ENCODE measurements at places on chromosomes 1 and 21.

DNA sequence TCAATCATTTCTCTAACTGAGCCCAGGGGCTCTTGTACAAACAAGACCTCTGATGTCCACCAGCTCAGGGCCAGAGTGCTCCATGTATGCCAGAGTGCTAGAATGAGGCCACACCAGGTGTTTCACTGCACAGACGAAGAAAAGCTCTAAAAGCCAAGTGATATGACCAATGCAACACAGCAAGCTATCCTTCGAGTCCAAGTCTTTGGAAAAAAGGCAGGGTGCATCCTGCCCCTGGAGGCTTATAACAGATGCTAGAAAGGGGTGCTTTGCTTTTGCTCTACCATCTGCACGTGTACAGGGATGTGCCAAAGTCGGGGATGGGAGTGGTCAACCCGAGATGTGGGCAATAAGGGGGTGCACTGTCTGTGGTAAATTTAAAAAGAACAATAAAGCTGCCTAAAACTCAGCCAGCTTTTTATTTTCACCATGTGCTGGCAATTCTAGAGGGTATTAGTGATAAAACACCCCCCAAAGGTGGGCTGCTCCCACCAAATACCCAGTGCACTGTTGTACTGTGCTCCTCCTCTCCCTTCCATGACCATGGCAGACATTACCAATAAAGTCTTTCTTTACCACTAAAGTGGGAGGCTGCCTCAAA is 32.1 kb downstream of the SMIM12 start:
- DNase-seq: no peak

DNA sequence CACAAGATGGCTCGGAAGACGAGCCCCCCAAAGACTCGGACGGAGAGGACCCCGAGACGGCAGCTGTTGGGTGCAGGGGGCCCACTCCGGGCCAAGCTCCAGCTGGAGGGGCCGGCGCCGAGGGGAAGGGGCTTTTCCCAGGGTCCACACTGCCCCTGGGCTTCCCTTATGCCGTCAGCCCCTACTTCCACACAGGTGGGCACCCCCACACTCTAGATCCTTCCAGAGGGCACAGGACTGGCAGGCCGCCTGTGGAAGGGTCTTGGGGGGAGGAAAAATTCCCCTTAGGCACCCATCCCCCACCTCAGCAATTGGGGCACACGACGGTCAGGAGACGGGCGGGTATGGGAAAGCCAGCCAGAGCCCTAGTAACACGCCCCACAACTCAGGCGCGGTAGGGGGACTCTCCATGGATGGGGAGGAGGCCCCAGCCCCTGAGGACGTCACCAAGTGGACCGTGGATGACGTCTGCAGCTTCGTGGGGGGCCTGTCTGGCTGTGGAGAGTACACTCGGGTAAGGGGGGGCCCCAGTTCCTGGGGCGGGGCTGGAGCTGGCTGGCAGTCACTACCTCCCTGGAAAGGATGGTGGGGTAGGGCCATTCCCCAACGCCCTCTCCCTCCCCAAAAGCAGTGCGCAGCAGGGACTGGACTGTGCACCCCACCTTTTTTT is 16.1 kb downstream of the NOC2L start:
- DNase-seq: no peak

GRCh38 chr1:207850621-207851407 is 60.1 kb downstream of the CD34 start:
- DNase-seq: no peak

DNA sequence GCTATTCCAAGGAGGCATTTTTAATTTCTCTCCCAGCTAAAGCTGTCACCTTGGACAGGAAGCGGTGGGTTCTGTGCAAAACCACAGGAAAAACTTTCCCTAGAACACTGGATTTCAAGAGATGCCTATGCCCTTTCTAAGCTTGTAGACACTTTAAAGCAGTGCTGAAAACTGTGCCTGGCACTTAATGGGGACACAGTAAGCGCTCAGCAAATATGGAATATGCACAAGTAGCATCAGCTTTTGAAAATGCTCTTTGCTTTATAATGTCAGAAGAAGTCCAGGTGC is 50.9 kb upstream of the TARBP1 start:
- DNase-seq: no peak

GRCh38 chr1:54355931-54356679 is 50.1 kb downstream of the SSBP3 start:
- no peak for DNase-seq

DNA sequence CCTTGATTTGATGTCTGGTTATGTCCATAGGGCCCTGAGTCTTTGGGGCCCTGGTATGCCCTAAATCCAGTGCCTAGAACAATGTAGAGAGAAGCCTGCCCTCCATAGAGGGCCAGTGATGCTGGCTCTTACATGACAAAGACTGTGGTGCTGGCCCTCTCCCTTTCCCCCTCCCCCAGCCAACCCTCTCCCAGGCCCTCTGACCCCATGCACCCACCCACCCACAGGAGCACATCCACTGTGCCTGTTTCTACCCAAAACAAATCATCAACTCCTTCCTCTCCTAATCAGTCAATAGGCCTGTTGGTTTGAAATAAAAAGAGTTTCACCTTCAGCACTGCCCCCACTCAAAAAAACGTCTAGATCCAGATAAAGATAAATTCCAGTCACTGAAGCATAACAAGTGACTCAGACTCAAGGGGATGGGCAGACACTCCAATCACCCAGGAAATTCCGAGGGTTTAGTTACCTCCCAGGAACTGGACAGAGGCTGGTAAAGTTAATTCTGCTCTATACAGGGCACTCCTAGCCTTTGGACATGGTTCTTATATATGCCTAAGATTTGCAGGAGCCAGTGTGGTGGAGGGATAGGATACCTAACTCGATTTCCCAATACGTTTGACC is 144.8 kb upstream of the VANGL1 start:
- no peak for DNase-seq

GRCh38 chr1:198113342-198113750 is 43.5 kb upstream of the NEK7 start:
- no peak for DNase-seq

GRCh38 chr1:22582661-22583635 is 19.7 kb downstream of the EPHA8 start:
- DNase-seq: peak; percentile 46

DNA sequence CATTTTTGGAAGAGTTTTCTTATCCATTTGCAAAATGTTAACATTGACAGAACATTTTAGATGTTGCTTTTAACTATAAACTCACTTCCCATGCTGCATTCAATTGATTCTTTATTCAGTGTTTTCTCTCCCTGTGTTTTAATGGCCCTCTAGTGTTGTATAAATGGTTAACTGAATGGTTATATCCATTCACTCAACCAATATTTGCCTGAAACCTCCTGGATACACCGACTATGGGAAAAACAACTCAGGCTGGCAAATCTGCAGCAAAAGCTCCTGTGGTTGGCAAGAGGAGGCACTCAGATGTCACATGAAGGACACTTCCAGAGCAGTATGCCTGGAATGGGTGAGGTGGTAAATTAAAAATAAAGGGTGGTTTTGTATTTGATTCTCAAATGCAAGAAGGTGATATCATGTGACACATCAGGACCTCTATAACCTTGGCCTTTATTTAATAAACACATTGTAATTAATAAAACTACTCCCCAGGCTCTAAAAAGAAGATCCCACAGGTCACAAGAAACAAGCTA is 107.6 kb downstream of the BCAR3 start:
- DNase-seq: no peak

GRCh38 chr1:27332536-27333281 is 9.1 kb upstream of the SYTL1 start:
- DNase-seq: no peak

DNA sequence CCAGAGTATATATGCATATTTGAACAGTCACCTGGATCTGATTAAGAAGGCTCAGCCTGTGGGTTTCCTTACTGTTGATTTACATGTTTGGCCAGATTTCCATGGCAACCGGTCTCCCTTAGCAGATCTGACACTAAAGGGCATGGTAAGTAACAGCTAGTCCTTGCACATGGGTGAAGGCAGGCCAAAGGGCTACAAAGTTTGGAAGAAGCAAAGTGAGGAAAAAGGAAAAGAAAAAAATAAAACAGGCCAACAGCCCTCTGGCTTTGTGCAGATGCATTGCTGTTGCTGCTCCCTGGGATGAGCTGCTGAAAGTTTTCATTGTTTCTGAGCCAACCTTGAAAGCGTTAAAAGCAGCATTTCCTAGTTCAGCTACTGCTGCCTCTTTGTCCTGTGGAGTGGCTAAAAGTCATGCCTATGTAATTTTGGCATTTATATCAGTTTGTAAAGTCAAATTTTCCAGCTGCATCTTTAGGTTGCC is 176.5 kb upstream of the HOOK1 start:
- no peak for DNase-seq

DNA sequence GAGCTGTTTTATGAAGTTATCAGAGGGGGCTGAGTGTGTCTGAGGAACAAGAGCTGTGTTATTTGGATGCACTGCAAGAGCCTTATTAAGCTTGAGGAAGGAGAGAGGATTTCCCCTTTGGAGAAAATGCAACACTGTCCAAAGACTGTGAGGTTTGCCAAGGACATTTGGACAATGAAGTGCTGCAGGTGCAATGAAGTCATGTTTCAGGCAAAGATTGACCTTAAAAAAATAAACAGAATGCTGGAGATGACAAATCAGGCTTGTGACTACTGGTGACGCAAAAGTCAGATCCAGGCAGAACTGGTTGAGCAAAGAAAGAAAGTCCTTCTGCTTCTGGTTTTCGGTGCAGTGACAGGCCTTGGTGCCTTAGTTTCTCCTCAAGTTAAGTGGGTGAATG is 125.2 kb upstream of the KIAA0040 start:
- no peak for DNase-seq
